ENCODE measurements at places on chromosomes 2 and 18. TPM values are rescaled to one million over a fixed set of nuclear protein-coding genes. Genes with fewer than 3 reads are reported as not detected.
A peak's percentile ranks its signal among the peaks of the same experiment; 100 is the strongest.

DNA sequence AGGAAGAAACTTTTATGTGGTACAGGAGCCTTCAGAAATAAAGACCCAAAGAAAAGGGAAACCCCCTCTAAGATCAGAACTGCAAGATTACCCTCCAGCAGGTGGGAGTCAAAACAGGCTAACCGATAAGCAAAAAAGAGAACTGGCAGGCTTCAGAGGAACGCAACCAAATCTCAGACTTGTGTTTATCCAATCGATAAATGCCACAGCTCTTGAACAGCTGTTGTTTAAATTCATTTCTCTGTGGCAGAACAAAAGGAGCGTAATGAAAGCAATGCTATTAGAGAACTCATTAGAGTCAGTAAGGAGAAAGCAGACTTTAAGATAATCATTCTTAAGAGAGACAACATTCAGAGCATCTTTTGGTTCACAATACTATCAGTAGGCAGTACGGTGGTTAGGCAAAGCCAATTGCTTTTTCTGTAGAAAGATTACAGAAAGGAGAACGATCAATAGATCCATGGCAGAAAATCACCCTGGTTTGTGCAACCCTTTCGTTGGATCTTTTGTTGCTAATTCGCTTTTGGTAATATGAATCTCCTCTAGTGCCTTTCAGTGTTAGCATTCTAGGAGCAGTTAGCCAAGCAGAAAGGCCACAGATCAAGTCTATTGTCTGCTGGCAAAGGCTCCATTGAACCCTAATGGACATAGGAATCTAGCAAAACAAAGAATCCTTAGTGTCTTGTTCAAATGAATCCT is 476.4 kb upstream of the CHST9 start:
- DNase-seq, result no peak

- DNase-seq, result peak; percentile 98
These were observed at the start of gene NDUFV2 for GRCh38 chr18:9102508-9103375. Gene NDUFV2, plus strand, starts transcription at chr18:9102699. Its CDS starts 45 bp downstream, at chr18:9102744.

DNA sequence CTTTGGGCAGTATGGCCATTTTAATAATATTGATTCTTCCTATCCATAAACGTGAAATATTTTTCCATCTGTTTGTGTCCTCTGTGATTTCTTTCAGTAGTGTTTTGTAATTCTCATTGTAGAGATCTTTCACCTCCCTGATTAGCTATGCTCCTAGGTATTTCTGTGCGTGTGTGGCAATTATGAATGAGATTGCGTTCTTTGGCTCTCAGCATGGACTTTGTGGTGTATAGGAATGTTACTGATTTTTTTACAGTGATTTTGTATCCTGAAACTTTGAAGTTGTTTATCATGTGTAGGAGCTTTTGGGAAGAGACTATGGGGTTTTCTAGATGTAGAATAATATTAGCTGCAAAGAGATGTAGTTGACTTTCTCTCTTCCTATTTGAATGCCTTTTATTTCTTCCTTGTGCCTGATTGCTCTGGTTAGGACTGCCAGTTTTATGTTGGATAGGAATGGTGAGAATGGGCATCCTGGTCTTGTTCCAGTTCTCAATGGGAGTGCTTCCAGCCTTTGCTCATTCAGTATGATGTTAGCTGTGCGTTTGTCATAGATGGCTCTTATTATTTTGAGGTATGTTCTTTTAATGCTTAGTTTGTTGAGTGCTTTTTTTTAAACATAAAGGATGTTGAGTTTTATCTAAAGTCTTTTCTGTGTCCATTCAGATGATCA is 27.0 kb upstream of the THUMPD2 start:
- no peak for DNase-seq

Gene CRACDL
- 17.8 TPM for total RNA-seq

GRCh38 chr2:212180408-212181083 is 358.1 kb downstream of the ERBB4 start:
- DNase-seq, result no peak

DNA sequence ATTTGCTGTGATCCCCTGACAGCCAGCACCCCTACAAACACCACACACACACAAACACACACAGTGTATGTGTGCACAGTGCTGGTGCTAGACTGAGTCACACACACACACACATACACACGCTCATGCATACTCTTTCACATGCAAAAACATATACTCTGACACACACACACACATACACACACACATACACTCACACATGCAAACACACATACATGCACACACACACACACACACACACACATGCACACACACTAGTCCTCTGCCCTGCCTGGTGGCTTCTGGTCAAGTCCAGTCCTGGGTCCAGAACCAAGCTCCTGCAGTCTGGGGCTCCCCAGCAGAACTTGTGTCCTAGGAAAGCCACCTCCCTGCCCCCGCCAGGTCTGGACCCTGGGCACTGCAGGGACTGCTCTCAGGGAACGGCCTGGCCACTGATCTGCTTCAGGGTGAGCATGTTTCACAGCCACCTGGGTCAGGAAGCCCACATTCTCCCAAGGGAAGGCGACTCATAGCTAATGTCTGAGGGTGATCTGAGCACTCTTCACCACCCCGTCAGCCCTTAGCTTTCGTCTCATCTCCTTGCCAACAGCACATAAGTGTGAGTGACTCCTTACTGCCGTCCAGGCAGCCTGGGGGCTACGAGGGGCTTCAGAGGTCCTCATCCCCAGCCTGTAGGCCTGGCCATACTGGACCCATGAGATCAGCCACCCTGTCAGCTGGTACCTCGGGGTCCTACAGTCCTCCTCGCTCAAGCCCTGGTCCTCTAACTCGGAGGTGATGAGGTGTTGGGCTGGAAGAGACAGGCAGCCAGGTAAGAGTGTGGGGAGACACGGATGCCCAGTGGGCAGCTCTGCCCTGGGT is 88.1 kb downstream of the MCFD2 start:
- no peak for DNase-seq

- DNase-seq, result no peak
These were observed 210.6 kb downstream of the IKZF2 start for GRCh38 chr2:212940816-212941215.

DNA sequence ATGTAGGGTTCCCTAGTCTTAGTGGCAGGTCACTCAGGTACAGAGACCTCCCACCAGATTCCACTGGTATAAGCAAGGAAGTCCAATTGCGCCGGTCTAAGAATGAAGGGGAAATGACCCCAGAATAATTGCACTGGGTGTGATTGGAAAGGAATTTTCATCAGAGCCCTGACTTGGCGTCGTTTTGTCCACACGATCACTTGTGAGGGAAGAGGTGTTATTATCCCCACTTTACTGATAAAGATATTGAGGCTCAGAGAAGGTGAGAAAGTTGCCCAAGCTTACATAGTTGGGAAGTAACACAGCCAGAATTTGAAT is 61.5 kb downstream of the CIB4 start:
- DNase-seq, result no peak

Gene GALNT1
- 57.2 TPM for total RNA-seq

GRCh38 chr2:54808661-54809060 is 85.2 kb downstream of the EML6 start:
- DNase-seq, result no peak

DNA sequence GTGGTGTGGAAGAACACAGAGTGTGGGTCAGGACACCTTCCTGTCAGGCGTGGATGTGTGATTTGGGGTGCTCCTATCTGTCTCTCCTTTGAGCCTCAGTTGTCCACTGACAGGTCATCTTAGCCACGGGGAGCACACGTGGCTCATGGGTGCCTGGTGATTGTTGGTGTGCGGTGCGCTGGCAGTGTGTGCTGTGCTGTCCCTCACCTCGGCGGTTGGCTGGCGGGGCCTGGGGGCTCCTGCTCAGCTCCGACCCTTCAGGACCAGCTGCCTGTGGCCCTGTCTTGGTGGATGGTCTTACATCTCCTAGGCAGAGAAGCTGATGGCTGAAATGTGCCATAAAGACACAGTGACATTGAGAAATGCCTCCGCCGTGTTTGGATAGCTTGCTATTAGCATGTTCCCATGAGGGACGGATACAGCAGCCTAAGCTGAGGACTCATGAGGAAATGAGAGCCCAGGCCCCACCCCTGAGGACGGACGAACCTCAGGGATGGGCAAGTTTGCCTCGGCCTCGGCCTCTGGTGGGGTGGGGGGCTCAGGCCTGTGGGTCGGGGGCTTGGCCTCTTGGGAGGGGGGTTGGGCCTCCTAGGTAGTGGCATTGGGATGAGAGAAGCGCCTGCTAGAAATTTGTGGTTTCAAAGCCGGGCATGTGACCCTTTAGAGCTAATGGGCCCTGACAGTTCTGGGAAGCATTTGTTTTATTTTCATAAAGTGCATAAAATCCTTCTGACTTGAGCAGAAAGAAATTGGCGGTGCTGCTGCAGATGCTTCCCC is 20.3 kb upstream of the ASB1 start:
- DNase-seq, result no peak

GRCh38 chr18:7575465-7576028 is 8.4 kb downstream of the PTPRM start:
- DNase-seq, result no peak

- DNase-seq, result no peak
These were observed 416.6 kb upstream of the NXPH2 start for GRCh38 chr2:139196754-139197153.

Gene CNDP1
- total RNA-seq, result not detected

Gene PLEK
- 42.1 TPM for total RNA-seq

DNA sequence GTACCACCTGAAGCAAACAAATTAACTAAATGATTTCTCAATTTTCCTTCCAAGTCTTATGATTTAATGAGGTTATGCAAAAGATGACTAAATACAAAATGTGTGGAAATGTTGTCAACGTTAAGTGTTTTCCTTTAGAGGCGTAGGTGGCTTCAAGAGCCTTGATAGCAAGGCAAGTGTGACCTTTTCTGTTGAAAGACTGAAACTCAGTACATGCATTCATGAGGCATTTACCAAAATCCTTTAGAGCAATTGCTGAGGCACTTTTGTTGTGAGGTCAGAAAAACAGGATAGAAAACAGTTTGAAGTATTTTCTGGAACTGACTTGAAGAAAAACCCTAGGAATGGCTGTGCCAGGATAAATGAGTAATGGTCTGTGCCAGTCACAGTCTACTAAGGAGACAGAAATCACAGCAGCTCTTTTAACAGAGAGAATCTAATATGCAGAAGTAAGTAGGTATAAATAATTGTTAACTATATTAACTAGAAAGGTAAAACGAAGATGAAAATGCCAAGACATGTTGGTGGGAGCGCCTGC is 326.5 kb upstream of the CDH20 start:
- no peak for DNase-seq

Gene CELF4
- 0.38 TPM for total RNA-seq

GRCh38 chr2:135093670-135094330 is 41.7 kb downstream of the RAB3GAP1 start:
- no peak for DNase-seq

Gene TDRD15
- not detected for total RNA-seq

DNA sequence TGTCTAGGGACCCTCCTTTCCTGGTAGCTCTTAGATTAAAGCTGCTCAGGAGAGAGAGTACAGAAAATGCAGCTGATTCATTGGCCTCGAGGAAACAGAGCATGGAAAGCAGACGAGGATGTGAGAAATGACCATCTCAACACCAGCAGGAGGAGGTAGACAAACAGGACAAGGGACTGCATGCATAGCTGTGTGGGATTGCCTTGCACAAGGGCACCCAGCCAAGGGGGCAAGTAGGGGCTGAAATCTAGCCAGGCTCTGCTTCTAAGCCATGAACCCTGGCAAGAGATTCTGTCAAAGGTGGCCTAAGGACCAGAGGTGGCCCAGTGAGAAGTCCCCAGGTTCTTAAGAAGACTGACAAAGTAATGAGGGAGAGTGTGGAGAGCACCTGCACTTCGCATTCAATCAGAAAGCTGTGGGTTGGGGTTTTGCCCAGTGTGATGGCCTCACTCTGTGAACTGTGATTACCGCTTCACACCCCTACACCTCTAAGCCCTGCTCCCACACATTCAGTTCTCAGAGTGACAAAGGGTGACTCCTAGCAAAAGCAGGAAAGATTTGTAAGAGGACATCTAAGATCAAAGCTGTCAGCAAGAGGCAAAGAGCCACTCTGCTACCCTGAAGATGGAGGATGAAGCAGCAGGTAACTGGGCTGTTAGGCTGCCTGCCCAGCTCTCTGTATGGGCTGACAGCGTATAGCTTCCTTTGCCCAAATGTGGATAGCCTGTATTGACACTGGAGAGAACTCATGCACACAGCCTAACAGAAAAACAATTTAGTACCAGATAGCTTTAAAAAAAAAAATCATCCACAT is 151.3 kb upstream of the PELI1 start:
- no peak for DNase-seq

Gene RAX
- not detected for total RNA-seq

Gene GAREM1
- 10.3 TPM for total RNA-seq

Gene SEPTIN10
- total RNA-seq, result 86.9 TPM

GRCh38 chr2:48531141-48531648 is 1.2 kb downstream of the STON1 start:
- no peak for DNase-seq

GRCh38 chr2:23760736-23761135 is 166.2 kb downstream of the ATAD2B start:
- DNase-seq, result no peak

GRCh38 chr2:238629064-238629463 is 202.3 kb downstream of the ASB1 start:
- DNase-seq, result no peak

Gene SALL3
- total RNA-seq, result not detected

DNA sequence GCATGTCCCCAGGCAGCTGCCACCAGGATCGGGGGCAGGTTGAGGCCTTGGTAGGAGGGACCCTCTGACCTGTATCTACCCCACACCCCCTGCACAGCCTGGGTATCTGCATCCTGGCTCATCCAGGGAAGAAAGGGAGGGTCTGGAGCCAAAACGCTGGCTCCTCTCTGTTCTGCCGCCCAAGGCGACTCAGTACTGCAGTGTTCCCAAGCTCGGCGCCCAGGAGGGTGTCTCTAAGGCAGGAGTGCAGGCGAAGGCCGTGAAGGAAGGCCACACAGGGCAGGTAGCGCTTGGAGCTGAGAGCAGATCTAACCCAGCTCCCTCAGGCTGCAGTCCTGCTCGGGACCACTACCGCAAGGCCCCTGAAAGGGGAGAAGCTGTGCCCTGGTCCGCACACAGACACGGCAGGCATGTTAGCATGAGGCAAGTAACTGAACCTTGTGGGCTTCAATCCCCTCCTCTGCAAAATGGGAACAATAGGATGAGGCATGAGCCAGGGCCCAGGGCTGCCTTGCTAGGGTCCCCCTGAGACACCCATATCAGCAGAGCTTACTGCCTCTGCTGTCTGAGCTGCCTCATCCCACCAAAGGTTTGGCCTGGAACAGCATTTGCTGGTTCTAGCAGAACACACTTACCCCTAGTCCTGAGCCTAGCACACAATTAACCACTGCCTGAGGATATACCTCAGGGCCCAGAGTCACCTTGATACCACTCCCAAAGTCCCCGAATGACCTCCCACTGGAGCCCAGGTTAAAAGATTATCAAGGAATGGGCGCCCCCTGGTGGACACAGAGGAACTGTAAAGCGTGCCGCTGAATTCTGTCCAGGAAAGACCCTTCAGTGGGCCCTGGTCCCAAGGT is 6.5 kb downstream of the PTMA start:
- DNase-seq, result peak; percentile 78

Gene MROH2A
- total RNA-seq, result not detected

DNA sequence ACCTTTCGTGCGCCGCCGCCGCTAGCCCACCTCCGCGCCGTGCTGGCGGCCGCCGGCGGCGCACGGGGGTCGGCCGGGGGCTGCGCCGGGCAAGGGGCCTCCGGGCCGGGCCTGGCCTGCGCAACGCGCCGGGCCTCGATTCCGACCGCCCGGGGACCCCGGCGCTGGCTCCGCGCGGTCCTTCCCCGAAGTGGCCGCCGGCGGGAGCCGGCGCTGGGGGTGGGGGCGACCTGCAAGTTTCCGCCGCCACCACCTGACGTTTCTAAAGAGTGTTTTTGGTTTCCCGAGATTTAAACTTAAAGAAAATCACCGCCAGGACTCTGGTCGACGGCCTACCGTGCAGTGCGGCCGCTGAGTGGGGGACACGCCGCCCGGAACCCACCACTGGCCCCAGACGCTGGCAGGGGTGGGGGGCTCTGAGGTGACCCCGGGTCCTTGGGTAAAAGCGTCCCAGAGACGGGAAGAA is 3.8 kb upstream of the GATA6 start:
- no peak for DNase-seq

Measured in lower lobe of right lung (tissue), 2 donors.